ENCODE measurements at places on chromosomes 1 and 21.
A peak's percentile ranks its signal among the peaks of the same experiment; 100 is the strongest.

- DNase-seq: no peak
Observed at GRCh38 chr1:2049718-2050431, at the start of gene PRKCZ. Gene PRKCZ, plus strand, starts transcription at chr1:2050411. Its CDS starts 220 bp downstream, at chr1:2050631.

DNA sequence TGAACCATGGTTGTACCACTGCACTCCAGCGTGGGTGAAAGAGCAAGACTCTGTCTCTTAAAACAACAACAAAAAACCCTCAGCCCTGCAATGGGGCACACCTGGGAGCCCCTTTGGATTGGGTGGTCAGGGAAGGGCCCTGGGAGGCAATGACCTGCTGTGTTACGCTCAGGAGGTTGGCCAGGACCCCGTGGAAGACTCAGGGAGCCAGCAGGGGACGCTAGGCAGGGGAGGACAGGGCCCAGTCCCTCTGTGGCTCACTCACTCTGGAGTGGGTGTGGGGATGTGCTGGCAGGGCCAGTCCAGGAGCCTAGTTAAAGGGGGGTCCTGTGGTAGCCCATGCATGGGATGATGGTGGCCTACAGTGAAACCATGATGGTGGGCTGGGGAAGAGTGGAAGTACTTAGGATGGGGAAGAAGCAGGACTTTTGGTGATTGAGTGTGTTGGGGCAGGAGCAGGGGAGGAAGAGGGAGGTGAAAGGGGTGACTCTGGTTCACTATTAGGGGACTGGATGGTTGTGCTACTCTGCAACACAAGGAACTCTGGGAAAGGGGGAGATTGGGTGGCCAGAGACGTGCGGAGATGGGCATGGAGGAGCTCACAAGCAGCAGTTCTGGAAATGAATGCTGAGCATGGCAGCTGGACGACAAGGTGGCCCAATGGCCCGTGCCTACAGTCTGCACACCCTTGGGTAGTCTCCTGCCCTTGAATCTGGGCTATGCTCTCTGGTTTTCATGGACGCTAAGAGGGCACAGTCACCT, 56.3 kb upstream of the FAM20B start:
- DNase-seq: no peak

GRCh38 chr1:10794724-10795275, 1.6 kb downstream of the CASZ1 start:
- DNase-seq: no peak

- peak; percentile 20 for DNase-seq
Observed at GRCh38 chr1:85224295-85224694, 23.5 kb upstream of the SYDE2 start.

- DNase-seq: no peak
Observed at GRCh38 chr1:198261886-198262285, 105.1 kb downstream of the NEK7 start.

GRCh38 chr1:182185842-182186756, 124.6 kb upstream of the ZNF648 start:
- no peak for DNase-seq

DNA sequence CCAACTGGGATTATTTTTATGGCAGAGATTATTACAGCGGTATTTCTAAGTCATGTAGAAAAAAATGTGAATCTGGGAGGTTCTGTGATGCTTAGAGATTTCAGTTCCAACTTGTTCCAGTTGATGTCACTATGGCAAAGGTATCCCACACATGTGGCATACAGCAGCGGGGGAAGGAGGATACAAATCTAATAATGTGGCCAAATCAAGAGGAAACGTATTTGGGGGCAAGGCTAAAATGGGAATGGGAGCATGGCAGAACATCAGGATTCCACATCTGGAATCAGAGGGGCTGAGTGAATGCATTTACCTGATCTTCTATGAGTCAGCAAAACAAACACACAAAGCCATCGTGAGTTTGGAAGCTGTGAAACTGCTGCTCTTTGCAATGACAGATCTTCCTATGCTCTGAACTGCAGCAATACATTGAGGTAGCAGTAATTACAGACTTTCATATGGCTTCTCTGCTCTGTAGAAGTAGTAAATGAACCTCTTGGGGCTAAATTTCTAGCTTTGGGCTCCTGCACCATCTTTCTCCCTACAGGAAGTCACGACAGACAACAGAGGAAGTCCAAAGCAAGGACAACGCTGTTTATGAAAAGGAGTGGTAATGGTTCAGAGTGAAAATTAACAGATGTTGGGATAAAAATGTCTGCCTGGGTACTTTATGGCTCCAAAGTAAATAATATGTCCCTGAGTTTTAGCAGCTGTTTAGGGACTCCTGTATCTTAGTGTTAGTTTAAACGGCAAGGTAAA, 55.5 kb downstream of the GABPA start:
- no peak for DNase-seq

DNA sequence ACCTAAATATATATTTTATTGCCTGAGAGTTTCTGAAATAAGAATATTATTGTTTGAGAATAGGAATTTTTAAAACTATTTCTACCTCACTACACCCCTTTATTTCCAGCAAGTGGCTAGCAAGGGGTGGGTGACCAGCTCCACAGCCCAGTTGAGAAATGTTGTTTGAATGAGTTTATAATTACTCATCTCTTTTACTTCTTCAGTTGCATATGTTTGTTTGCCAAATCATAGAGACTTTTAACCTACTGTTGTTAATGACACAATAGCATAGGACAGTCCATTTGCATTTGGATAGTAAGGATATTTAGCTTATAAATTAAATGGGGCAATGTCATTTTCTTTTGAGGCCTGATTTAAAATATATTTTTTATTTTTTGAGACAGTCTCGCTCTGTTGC, 127.8 kb downstream of the NRDC start:
- no peak for DNase-seq

- DNase-seq: no peak
Observed at GRCh38 chr1:209375671-209376365, 207.7 kb upstream of the CAMK1G start.

- DNase-seq: no peak
Observed at GRCh38 chr1:243663651-243664050, 186.4 kb downstream of the AKT3 start.

GRCh38 chr1:113291777-113292602, 98.3 kb upstream of the MAGI3 start:
- no peak for DNase-seq

DNA sequence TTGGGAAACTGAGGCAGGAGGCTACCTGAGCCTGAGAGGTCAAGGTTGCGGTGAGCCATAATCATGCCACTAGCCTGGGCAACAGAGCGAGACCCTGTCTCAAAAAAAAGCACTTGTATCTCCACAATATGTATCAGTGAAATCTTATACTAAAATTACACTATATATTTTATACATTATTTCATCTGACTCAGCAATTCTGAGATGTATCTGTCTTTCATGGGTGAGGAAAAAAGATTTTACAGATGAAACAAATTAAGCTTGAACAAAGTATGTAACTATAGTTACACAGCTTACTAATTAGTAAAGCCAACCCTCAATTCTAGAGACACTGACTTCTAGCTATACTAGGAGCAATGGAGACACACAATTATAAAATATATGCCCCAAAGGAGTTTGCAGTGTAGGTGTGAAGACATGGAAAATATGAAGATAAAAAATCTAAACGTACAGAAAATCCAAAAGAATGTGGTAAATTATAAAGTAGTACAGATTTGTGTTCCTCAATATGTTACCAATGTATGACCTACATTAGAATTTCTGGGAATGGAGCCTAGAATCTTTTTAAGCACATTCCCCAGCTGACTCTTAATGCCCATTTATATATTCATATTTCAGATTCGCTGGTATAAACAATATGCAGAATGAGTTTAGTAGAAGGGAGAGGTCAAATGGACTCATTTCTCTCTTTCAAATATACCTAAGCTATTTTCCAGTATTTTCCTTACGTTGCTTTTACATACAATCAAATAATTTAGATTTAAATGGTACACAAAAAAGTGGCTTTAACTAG, 14.6 kb downstream of the GTF2B start:
- DNase-seq: no peak

DNA sequence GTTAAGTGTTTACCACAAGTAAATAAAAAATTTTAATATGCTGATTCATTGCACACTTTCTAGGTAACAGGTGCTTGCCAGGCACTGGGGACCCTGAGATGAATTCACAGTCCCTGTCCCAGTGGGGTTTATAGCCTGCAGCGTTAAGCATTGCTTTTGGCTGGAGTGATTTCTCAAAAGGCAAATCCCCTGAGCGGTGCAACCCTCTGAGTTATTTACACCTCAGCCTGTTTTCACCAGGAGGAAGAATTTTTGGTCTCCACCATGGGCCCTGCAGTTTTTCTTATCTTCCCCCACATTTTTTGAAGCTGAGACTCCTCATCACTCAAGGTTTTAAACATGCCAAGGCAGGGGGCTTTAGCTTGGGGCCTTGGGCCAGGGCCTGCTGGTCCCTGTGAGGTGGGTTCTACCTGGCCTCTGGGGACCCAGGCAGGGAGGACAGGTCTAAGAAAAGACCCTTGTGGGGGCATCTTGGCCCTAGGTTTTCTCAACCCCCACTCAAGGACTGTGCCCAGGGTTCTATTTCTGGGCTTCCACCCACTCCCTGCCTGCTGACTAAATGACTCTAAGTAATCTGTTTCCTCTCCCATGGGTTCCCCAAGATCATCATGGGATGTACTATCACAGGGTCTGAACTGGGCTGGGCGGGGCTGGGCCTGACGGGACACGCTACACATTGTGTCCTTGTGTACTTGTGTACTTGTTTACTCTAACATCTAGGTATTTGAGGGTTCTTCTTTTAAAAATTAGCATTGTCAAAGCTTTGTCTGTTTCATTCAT, 10.2 kb upstream of the CHIT1 start:
- DNase-seq: no peak

GRCh38 chr1:112465122-112465521, 43.6 kb upstream of the WNT2B start:
- no peak for DNase-seq

GRCh38 chr1:232557096-232557495, 72.8 kb downstream of the SIPA1L2 start:
- DNase-seq: no peak

- DNase-seq: no peak
Observed at GRCh38 chr1:201709564-201710295, 119.2 kb upstream of the IPO9 start.

DNA sequence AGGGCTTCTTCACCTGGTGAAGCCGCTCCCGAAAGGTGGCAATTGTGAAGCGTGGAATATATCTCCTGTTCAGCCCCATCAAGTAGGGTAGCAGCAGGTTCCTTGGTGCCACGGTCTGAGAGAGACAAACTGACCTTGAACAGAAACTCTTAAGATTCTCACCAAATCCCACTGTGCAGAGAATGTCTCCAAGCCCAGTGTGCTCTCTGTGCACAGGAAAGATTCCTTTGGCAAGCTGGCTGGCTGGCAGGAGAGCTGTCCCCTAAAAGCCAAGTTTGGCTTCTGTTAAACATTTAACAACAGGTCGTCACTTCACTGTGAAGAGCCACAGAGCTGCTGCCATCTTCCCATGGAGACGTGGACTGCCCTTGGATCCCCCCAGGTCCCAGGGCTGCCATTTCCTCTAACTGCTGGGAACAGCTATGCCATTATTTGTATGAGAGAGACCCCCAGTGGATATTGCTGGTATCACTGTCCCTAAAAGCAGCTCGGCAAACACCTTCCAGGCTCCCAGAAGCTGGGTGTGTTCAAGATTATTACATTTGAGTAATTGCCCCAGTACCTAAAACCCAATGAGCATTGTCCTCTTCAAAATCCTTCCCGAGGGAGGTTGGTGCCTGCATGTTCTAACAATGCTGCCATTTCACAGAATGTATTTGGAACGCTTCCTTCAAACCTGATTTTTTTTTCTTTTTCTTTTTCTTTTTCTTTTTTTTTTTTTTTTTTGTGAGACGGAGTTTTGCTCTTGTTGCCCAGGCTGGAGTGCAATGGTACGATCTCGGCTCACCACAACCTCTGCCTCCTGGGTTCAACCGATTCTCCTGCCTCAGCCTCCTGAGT, 71.8 kb downstream of the CD58 start:
- DNase-seq: no peak

DNA sequence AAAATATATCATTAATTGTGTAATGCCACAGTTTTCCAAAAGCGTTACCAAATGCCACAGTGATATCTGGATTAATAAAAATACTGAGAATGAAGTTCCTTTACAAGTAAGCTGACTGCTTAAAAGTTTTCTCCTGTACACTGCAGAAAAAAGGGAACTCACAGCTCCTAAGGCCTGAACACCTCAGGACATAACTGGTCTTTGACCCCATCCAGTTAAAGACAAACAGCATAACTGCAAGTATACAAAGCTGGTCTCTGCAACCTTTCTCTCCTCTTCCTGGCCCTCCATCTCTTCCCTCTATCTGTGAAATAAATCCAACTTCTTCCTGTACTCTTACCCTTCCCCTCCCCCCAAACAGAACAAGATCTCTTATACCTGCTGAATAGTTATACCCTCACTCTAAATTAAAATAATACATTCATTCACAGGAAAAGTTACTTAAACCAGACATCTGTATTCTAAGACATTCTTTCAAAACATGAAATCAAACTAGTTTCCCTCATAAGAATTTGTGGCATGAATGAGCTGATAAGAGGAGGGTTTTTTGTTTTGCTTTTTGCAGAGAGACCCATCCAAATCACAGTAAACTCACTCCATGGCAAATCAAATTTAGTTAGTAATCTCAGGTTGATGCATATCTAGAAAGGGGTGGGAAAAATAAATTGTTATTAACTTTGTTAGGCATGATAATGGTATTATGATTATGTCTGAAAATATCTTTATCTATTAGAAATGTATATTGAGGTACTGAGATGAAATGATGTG, 2.9 kb downstream of the DIPK1A start:
- DNase-seq: no peak

DNA sequence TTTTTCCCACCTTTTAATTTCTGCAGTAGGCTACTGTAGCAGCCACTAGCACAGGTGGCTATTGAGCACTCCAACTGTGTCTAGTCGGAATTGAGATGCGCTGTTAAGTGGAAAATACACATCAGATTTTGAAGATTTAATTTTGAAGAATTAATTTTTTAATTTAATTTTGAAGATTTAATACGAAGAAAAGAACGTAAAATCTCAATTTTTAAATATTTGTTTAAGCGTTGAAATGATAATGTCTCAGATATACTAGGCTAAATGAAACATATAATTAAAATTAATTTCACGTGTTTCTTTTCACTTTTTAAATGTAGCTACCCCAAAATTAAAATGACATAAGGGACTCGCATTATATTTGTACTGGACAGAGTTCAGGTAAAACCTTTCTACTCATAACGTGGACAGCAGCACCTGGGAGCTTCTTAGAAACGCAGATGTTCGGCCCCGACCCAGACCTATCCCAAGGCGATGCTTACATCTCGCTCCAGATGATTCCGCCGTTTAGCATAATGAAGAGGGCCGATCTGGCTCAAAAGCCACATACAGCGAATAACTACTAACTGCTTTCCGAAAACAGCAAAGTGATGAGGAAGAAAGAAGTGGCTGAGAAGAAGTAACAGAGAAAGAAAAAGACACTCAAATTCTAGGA, 717 bp downstream of the CRYZL1 start:
- no peak for DNase-seq

GRCh38 chr1:198633675-198634121, 5.1 kb upstream of the PTPRC start:
- no peak for DNase-seq

- no peak for DNase-seq
Observed at GRCh38 chr1:11182884-11183283, 6.3 kb upstream of the ANGPTL7 start.

GRCh38 chr1:69441496-69441895, 126.2 kb upstream of the LRRC7 start:
- no peak for DNase-seq

- no peak for DNase-seq
Observed at GRCh38 chr1:110850627-110851026, 22.3 kb upstream of the CD53 start.
